ENCODE measurements at places on chromosomes 11 and 22.

DNA sequence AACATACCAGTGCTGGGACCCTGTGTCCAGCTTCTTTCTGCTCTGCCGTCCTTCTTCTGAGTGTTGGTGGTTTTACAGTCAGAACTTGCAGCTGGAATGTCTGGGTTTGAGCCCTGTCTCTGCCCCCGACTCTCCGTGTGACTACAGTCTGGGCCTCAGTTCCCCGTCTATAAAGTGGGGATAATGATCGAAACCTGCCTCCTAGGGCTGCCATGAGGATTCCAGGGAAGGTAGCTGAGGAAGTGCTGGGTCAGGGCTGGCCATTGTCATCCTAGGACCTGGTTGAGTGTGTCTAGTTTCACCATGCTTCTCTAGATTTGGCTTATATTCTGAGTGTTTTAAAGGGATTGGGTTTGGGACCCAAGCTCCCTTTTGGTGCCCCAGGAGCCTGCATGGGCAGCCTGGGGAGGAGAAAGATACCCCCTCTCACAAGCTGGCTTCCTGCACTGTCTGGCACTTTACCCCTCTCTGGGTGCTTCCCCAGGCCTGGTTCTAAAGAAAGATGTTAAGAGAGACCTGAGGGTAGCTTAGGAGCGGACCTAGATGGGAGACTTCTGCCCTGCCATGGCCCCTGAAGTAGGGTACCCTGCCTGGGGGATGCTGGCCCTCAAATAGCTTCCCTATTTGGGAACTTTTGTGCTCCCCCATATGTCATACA is 49.9 kb downstream of the TSPAN18 start:
- no peak for DNase-seq

DNA sequence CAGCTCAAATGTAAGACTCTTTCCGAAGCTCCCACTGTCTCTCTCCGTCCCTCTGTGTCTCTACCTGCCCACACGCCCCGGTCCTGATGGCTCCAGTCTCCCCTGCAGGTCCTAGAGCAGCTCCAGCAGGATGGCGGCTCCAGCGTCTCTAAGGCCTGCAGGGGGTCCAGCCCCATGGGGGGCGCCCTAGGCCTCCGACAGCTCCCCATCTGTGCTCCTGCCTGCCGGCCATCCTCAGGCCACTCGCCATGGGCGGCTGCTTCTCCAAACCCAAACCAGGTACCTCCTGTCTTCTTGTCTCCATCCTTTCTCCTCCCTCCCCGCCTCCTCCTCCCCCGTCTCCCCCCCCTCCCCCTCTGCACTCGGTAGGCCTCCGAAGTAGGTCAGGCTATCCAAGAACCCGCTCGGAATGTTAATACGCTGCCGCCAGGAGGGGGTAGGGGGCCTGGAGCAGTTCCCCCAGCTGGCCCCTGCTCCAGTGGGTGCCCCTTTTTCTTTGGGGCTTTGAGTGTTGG is 699 bp downstream of the AIFM3 start:
- no peak for DNase-seq

DNA sequence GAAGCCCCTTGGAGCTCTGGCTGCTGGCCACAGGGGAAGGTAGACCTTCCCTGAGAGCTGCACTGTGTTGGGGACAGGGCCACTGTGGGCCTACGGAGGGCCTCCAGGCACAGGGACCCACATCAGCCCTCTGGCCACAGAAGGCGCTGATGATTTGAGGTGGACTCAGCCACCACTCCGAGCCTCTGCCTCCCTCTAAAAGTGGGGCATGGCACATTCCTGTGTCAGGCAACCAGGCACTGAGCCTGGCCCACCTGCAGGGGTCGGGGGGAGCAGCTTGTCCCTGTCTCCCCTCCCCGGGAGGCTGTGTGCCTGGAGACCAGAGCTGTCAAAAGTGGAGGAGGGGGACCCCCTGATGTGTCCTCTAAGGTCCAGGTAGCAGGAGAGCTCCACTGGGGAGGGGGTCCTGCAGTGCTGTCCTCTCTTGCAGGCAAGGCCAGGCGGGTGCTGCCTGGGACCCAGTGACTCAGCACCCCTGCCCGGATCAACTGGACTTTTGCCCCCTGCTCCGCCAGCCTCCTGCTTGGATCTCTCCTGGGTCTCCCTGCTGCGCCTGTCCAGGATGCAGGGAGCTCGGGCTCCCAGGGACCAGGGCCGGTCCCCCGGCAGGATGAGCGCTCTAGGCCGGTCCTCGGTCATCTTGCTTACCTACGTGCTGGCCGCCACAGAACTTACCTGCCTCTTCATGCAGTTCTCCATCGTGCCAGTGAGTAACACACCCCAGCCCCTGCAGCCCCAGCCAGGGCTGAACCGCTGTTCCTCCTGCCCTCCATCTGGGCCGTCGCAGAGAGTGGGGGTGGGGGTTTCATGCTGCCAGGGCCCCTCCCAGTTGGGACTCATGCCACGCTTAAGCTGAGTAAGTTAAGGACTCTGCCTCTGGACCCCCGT is 17.5 kb upstream of the CDKN1C start:
- DNase-seq: no peak

GRCh38 chr11:28738549-28738948 is 630.4 kb downstream of the METTL15 start:
- DNase-seq: no peak

Measured in NK-92 treated with Interleukin-12 subunit alpha and Interleukin-12 subunit beta, amount 100 ng/mL, for 24 hours (cell line).